ENCODE measurements at places on chromosomes 5 and 9.
A peak's percentile ranks its signal among the peaks of the same experiment; 100 is the strongest.

GRCh38 chr9:135910757-135911156 is 3.4 kb upstream of the CAMSAP1 start:
- DNase-seq = no peak

- DNase-seq = no peak
These were observed 27.3 kb downstream of the SARDH start for GRCh38 chr9:133710661-133711427.

DNA sequence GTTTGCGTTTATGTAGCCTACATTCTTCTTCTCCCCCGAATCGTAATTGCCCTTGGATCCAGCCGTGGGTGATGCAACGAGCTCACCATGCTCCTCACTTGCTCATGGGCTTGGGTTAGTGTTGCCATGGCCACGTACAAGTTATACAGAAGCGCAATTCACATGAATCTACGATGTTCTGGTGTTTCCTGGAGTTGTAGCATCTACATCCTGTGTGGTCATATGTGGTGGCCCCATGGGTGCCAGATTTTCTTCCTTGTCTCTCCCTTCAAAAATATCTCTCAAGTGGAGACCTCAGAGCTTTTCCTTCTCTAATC is 115.3 kb downstream of the TLE4 start:
- DNase-seq = no peak

DNA sequence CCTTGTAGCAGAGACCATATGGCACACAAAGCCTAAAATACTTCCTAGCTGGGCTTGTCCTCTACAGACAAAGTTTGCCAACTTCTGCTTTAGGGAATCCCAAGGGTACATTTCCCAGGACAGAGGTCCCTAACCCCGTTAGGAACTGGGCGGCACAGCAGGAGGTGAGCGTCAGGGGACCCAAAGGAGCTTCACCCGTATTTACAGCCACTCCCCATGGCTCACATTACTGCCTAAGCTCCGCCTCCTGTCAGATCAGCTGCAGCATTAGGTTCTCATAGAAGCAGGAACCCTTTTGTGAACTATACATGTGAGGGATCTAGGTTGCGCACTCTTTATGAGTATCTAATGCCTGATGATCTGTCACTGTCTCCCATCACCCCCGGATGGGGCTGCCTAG is 88.5 kb upstream of the TRPM3 start:
- DNase-seq = no peak

GRCh38 chr5:124871303-124871702 is 124.9 kb upstream of the ZNF608 start:
- DNase-seq = no peak

- DNase-seq = no peak
These were observed 9.8 kb upstream of the GADD45G start for GRCh38 chr9:89594811-89595550.

DNA sequence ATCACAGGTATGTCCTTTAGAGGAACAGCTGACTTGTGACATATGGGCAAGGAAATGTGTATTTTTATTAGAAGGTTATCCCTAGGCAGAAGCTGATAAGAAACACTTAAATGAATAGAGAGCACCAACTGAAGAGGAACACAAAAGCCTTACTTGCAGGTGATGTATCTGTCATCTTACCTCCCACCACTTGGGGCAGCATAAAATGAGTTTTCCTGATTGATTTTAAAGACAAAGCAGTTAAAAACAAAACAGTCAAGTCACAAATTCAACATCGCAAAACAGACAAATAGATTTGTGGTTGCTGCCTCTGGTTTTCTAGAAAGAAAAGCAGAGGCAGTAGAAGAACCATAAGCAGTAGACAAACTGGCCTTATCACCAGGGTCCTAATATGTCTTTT is 302.4 kb upstream of the ZNF462 start:
- no peak for DNase-seq

DNA sequence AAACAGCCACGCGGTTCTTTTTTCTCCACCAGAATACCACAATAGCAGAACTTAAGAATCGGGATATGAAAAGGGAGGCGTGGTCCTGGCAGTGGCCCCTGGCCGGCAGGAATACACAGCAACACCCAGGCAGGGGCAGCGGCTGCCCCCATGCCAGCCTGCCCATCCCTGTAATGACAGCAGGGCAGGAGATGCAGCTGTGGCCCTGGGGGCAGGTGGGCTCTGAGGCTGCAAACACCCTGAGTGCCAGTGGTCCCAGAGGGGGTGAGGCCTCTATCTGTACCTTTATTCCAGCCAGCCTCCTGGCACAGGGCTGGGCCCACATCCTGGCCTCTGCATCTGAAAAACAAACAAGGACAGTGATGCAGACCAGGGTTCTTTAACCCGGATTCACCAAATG is 12.4 kb downstream of the DIPK1B start:
- no peak for DNase-seq

DNA sequence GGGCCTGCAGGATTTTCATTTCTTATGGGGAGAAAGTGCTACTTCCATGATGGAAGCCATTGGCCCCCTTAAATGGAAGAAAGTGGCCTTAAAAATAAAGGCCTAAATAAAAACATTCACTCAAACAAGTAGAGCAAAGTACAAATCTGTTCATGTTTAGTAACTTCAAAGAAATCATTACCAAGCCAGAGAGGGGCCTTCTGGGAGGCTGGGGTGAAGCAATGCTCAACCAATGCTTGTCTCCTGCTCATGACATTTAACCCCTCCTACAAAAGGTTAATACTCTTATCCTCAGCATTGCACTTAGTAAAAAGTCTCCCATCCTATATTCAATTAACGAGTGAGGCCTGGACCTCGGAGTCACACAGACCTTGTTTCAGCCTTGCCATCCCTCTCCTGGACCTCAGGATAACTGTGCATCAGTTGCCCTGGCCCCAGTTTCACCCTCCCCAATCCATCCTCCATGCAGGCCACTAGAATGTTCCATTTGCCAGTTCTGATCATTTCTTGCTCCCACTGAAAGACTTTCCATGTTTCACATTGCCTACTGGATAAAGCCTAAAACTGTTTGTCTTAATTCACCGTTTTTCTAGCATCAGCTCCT is 36.9 kb upstream of the ALDH1B1 start:
- DNase-seq = no peak

- no peak for DNase-seq
These were observed 37.7 kb upstream of the PDE8B start for GRCh38 chr5:77172713-77173328.

DNA sequence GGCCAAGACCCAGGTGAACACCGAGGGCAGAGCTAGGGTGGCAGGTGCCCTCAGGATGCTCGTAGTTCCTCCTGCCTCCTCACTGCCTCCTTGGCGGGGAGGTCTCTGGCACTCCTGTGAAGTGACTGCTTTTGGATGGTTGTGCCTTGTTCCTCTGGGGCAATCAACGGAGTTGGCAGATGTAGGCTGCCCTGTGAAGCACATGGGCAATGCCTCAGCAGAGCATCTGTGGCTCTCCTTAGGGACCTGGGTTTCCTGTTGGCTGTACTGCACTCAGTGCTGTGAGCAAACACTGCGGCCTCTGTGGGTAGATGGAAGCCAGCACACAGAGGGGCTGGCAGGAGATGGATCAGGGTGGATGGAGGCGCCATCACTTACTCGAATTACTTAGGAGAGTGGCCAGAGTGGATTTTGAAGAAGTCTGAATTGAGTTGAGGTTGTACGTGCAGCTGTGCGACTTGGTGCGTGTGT is 71.4 kb upstream of the COL5A1 start:
- no peak for DNase-seq

- DNase-seq = no peak
These were observed 454.6 kb downstream of the GADD45G start for GRCh38 chr9:90059436-90059835.

DNA sequence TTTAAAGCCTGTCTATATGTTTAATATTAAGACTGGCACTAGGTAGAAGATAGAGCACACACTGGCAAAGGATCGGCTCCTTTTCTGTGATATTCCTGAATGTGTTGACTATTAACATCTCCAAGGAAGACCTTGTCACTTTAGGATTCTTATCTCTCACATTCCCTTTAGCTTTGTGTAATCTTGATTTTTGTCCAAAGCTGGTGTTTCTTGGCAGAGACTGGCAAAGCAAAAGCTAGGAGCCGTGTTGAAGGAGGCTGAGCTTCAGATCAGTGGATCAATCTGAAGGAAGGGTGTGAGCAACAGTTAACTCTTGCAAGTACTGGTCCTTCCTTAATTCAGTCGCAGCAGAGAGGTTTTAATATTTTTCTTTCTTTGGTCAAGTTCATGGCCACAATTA is 830.4 kb upstream of the ZNF608 start:
- no peak for DNase-seq

DNA sequence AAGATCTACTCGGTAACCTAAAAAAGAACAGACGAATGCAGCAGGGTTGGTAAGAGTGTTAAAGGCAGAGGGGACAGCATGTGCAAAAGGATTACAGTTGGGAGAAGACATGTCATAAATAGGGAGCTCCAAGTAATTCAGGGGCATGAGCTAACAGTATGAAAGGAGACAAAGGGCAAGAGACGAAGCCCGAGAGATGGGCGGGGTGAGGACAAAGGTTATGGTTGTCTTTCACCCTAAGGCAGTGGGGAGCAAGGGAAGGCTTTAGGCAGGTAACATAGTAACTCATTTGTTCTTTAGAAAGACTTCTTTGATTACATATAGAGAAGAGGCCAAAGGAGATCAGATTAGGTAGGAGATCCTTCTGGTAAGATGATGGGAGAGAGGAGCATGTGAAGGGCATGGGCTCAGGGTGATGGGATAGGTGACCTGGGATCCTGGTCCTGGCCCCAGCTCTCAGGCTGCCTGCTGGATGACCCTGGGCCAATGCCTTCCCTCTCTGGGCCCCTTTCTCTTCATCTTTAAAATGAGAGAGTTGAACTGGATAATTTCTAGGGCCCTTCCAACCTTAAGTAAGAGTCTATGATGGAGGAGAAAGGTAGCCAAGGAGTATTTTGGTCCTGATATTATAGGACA is 19.5 kb downstream of the MORN5 start:
- no peak for DNase-seq

DNA sequence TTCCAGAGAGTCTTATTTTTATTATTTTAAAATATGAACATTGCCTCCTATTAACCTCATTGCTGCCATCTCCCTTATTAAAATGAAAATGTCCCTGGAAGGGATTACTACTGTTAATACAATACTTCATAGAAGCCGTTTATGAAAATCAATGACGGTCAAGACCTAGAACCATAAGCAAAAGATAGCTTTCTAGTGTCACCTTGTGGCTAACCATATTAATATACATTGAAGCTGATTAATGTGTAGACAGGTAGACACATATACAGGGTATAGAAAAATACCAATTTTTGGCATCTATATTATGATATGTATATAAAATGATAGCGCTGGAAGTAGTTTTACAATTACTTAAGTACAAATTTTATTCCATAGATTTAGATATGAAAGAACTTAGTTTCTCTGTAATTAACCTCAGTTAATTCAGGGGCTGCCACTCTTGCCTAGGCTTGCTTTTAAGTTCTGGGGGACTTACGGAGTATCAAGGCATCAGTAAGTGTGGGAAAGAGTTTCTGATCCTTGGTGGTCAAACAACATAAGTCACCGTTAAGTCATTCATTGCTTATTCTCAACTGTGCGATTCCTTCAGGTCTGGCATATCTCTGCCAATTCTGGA is 2.5 kb upstream of the YTHDC2 start:
- DNase-seq = no peak

DNA sequence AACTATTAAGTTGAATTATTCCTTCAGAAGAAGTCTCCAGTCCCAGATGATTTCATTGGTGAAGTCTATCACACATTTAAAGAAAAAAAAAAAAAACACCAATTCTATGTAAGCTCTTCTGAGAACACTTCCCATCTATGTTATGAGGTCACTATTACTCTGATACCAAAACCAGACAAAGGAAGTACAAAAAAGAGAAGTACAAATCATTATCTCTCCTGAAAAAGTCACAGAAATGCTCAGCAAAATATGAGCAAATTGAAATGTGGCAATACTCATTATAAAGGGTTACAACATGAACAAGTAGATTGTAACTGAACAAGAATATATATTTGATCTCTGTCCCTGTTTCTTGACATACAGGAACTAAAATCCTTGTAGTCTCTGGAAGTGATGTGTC is 280.4 kb downstream of the TLE1 start:
- DNase-seq = no peak

GRCh38 chr5:140488914-140489313 is 58.5 kb upstream of the EIF4EBP3 start:
- no peak for DNase-seq

DNA sequence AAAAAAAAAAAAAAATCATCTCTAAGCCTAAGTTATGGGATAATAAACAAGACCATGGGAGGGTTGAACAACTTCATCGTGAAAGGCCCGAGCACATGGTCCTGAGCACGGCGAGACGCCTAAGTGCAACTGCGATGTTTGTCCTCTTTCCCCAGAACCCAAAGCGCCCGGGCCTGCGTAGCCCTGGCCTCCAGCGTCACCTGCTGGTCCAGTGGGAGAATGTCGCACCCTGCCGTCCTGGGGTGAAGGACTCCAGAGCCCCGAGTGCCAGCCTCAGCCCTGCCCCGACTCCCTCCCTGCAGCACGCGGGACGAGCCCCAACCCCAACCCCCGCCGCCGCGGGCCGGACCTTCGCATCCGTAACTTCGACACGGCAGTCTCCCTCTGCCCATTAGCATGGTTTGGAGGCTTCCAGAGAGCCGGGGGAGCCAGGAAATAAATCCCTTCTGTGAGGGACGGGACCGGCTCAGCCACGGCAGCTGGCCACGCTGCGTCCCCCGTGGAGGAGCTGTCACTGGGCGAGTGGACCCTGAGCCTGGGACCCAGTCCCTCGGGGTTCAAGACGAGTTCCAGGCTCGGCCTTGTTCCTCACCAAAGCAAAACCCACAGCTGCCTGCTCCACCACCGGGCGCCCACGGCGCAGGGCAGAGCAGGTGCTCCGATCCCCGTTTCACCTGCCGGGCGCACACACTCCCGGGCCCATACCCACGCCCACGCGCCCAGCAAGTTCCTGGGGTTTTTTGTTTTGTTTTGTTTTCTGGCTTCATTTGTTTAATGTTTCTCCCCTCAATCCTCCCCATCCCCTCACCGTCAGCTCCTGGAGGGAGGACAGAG is 132.5 kb upstream of the HAND1 start:
- DNase-seq = no peak

- DNase-seq = no peak
These were observed 37.9 kb downstream of the ADRB2 start for GRCh38 chr5:148864113-148864841.

DNA sequence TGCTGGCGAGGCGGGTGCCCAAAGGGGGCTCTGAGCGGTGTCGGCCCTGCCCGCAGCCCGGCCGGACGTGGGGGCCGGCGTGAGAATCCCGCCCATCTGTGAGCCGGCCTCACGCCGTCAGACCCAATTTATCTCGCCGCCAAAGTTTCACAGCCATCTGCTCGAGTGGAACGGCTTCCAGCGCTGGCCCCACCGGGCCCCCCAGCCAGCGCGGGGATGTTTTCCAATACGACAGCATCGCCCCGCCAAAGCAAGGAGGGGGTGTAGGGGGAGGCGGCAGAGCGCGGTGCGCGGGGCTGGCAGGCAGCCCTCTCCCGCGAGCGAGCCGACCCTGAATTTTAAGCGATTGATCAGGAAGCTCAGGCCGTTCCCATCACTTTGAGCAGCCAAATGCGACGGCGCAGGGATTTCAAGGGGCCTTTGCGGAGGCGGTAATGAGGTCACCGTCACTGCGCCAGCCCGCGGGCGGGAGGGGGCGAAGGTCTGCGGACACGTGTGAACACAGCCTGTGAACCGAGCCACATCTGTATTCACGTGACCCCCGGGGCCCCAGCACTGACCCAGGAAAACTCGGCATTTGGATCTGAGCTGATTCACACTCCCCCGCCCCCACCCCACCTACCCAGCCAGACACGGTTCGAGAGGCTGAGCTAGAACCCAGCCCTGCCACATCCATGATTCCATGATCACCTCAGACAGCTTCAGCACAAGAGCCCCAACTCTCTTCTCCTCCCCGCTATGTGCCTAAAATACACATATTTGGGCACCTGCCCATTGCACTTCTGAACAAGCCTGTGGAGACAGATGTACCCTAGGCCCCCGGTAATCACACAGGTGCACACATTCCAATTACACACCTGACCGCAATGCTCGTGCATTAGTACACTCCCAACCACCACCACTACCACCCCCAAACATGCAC is 47.8 kb upstream of the PSD2 start:
- peak; percentile 37 for DNase-seq

All from stimulated activated CD8-positive, alpha-beta memory T cell treated with anti-CD3 and anti-CD28 coated beads, Interleukin-4, amount 100 ng/mL, for 1 hour (primary cell).